Activated CD4-positive, alpha-beta T cell treated with anti-CD3 and anti-CD28 coated beads, Interleukin-2, amount 50 U/mL, for 4 hours (primary cell): ENCODE measurements at places on chromosomes 6 and 20.

- DNase-seq = no peak
These were observed 2.9 kb downstream of the RXRB start for GRCh38 chr6:33197431-33198048.

- no peak for DNase-seq
These were observed 32.1 kb downstream of the BFSP1 start for GRCh38 chr20:17499041-17499440.

DNA sequence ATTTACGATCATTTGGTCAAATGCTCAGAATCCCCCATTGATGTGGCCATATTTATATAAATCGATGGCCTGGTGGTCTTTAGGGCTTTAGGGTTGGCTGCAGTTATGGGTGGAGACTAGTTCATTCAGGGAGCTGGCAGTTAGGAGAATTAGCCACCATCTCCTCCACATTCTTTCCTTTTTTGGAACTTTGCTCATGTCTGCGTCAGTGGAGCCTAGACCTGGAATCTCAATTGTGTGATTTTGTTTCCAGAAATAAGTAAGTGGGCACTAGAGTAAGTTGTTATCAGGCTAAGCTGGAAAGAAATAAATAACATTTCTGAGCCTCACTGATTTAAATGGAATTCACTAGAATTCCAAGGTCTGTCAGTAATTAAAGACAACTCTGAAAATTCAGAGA lies 29.0 kb upstream of the ELOVL5 start:
- DNase-seq = no peak

DNA sequence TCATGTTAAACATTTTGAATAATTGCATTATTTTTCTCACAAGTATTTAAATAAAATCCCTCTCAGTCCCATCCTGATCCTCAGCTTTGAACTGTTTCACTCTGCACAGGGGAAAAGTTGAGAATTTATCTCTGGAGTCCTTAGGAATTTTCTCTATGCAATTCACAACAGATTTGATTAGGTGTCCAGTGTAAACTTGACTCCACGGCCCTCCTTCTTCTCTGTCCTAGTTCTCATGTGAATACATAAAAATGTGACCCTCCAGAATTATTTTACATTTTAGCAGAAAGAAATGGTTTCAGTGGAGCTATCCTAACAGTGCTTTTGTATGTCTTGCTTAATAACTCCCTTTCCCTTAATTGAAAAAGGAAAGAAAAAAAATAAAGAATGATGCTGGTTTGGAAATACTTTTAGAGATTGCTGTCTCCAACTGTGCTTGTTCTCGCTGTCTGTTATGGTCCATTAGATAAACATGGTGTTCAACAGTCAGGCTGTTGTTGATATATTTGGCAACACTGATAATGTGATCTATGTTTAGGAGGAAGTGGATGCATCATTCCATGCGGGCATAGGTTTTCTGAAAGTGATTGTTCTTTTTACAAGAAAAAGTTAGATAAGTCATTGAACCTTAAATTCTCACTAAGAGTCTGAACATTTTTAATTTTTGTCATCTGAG lies 599.4 kb upstream of the CITED2 start:
- DNase-seq = no peak

GRCh38 chr20:57195469-57196100 lies 70.9 kb downstream of the BMP7 start:
- DNase-seq = no peak

DNA sequence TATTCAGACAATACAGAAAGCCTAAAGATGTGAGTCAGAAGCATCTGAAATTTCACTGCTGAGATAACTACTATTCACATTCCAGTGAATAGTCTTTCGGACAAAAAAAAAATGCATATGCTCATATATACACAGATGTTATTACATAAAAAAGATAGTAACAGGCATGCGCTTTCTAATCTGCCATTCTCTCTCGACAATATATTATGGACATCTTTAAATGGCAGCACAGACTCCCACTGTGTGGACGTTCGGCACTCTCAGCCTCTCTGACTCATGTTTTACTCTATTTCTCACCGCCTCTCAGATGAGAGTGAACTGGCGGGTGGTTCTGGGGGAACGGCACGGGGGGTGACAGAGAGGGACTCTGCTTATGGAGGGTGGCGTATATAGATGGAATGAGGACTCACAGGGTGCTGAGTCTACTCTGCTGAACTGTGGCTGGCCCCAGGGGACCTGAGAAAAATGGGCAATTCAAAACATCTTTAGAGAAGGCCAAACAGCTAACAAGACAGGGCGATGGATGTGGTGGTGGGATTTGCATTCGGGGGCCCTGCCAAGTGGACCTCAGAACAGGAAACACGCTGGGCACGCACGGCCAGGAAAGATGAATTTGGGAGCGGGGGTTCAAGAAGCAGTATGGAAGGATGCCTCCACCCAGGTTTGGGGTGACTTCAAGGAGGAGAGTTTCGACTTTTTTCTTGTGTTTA lies 68.9 kb downstream of the MDGA1 start:
- no peak for DNase-seq

DNA sequence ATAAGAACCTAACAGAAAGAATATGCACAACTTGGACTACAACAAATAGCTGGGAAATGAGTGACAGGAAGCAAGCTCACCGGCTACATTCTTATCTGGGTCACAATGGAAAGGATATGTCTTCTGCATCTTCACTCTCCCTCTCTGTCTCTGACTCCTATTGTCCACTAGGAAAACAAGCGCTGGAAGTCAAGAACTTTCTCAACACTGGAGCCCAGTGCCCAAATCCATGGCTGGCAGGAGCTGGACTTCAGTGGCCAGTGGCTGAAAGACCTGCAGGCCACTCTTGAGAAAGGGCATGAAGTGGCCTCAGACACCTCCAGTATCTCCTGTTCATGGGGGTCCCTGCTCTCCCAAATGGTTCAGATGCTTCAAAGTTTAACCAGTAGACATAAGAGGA lies 62.0 kb downstream of the FAM50B start:
- DNase-seq = no peak

- DNase-seq = no peak
These were observed 11.7 kb upstream of the SIRPB1 start for GRCh38 chr20:1631309-1632151.

DNA sequence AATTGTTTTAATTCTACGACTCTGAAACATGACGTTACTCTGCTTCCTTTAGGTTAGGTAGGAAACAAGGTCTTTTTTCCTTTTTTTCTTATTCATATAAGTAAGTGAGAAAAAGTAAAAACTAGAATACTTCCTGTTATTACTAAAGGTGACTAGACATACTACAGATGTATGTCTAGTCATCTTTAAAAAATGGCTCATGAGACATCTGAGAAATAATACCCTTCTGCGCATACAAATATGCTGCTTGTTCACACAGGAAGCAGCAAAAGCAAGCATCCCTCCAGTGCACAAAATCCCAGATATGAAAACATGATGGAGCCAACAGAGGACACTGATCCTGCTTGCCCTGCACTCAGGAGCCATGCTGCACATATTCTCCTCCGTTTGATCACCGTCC lies 699.1 kb downstream of the EPM2A start:
- DNase-seq = no peak

GRCh38 chr6:117536317-117536716 lies 53.8 kb downstream of the DCBLD1 start:
- no peak for DNase-seq

- no peak for DNase-seq
These were observed 58.3 kb downstream of the COL12A1 start for GRCh38 chr6:75147512-75147911.

DNA sequence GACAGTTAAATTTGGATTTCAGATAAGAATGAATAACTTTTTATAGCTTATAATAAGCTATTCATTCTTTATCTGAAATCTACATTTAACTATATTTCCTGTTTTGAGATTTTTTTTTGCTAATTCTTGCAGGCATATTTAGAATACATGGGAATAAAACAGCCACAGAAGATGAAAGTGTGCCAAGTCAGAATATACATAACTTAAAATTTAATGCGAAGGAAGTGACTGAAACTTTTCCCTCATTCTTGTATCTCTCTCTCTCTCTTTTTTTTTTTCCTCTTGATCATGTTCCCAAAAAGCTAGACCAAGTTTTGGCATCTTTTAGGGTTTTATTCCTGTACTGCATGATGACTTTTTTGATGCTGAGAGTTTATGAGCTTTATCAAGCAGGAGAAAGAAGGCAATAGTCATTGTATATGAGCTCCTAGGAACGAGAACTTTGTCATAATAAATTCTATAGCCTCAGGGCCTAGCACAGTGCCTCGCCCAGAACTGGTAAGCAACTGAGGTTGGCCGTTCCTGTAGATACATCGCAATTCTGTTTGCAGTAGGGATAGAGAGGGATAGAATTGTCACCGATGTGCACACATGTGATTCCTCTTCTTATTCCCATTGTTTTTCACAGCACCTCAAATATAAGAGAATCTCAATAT lies 205.2 kb downstream of the MYLK4 start:
- DNase-seq = no peak

DNA sequence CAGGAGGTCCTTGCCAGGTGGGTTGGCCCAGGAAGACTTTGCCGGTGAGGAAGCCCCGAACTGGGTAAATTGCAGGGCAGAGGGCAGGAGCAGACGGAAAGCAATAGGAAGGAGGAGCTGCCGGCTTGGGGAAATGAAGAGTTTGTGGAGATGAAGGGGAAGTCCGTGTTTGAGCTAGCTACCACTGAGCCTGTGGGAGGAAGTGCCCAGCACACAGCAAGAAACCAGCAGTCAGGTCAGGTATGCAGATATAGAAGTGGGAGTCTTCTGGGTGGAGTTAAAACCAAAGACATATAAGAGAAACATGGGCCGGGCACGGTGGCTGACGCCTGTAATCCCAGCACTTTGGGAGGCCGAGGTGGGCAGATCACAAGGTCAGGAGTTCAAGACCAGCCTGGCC lies 34.7 kb downstream of the CD24 start:
- no peak for DNase-seq

DNA sequence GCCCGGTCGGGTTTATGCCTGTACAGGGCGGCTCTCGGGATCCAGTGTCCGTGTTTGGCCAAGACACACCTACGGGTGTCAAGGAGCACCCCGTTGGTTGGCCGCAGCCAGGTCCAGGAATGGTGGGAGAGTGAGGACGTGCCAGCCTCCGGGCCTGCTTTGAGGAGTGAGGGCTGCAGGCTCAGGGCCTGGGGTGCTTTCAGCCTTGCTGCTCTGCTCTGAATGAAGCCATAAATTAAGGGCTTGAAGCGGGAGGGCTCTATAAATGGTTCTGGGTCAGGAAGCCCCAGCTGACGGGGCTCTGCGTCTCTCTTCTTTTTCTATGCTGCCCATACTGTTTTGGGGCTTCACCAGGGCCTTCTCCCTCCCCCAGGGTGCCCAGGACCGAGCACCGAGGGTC lies 15.1 kb downstream of the GATA5 start:
- no peak for DNase-seq

DNA sequence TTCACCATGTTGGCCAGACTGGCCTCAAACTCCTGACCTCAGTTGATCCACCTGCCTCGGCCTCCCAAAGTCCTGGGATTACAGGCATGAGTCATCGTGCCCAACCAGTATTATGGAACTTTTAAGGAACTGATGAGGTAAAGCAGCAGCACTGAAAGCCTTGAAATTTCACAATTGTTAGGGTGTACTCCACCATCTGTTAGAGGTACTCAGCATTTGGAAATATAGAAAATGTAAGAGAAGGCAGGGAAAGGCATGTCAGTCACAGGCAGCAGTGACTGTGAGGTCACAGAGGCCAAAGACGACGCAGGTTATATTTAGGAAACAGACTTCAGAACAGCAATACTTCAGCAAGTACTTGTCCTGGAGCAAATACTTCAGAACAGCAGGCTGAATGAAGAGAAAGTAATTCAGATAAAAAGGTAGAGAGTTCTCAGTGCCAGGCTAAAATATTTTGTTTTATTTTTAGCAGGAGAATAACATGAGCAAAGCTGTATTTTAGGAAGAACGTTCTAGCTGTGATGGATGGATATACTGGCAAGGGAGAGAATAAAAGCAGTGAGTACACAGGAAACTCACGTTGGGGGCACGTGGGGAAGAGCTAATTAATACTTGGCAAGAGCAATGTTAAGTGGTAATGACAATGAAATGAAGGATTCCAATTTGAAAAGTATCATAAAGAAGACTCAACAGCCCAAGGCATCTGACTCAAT lies 67.2 kb downstream of the DTNBP1 start:
- no peak for DNase-seq

- DNase-seq = no peak
These were observed 682 bp upstream of the ZSCAN9 start for GRCh38 chr6:28224131-28225055.

DNA sequence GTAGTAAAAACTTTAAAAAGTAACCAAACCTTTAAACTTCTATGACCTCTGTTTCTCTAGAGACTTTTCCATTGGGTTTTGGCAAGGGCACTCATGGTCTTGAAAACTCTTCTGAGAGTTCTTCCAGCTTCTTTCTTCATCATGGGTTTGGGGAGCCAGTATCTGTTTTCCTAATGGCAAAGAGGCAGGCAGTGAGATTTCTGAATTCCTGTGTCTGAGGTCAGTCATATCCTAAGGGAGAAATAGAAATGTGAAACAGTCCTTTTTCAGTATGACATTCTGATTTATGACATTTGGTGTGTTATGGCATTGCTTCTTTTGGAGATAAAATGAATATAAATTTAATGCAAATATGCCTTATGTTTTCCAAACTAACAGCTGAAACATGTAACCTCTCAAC lies 518.5 kb upstream of the MARCKS start:
- no peak for DNase-seq

- DNase-seq = no peak
These were observed 17.6 kb upstream of the FUCA2 start for GRCh38 chr6:143529095-143529494.

- DNase-seq = no peak
These were observed 931 bp upstream of the MTCL3 start for GRCh38 chr6:127520066-127520465.

GRCh38 chr6:21729431-21729830 lies 135.9 kb downstream of the SOX4 start:
- DNase-seq = no peak

GRCh38 chr20:26135325-26136110 lies 438.9 kb upstream of the ZNF337 start:
- no peak for DNase-seq

DNA sequence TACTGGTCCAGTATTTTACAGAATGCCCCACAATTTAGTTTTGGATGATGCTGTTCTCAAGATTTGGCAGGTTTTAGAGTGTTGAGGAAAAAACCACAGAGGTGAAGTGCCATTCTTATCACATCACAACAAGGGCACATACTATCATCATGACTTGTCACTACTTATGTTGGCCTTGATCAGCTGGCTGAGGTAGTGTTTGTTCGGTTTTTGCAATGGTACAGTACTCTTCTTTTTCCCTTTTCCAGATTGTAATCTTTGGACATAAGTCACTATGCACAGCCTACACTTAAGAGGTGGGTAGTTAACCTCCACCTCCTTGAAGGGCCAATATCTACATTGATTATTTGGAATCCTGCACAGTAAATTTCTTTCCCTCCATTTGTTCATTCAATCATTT lies 8.8 kb downstream of the TENT5A start:
- no peak for DNase-seq

DNA sequence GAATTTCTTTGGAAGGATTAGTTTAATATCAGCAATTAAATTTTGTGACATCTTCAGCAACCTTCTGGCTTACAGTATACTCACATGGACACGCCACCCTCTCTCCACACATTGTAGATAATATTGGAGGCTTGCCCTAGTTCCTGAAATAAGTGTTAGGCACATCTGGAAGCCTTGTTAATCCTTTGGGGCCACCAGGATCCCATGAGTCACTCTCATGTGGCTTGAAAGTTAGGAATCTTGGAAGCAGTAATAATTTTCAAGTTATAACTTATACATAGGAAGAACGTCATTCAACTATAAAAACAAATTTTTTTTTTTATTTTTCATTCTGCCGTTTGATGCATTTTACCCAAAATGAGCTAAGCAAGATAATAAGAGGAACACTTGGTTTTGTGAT lies 20.5 kb downstream of the LAMA4 start:
- no peak for DNase-seq

- no peak for DNase-seq
These were observed 212.4 kb downstream of the SYNDIG1 start for GRCh38 chr20:24681634-24682495.
